Hematopoietic multipotent progenitor cell treated with erythropoietin and hydrocortisone succinate and interleukin-3 and kit ligand, for 17 days (in vitro differentiated cells): ENCODE measurements at places on chromosomes 16 and 17.

DNA sequence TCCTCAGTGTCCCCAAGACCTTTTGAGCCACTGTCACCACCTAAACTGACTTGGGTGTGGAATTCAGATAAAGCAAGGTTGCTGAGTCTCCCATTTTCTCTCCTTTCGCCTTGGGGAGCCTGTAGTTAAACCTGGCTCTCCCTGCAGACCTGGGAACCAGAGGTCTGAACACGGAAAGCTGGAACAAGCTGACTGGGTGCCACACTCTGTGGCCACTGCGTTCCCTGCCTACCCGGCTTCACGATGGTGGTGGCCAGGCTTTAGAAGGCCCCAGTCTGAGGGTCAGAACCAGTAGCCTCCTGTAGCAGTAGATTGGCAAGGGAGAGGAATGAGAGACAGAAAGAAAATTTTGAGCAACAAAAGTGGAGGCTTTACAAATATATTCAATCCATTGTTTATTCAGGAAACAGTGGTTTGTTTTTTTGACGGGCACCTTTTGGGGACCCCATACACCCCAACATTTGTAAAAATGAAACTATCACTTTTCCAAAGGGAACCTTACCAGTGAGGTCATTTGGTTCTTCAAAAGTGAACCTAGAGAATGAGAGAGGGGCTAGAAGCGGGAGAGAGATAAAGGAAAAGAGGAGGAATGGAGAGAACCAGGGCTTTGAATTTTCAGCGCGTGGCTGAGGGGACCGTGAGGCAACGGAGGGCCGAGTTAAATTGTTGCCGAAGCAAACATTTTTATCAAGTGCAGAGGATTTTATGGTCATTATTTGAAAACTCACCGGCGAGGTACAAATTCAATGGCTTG lies 1.8 kb upstream of the HOXB8 start:
- DNase-seq: no peak

GRCh38 chr16:9138731-9139501 lies 47.5 kb downstream of the HAPSTR1 start:
- peak; percentile 62 for DNase-seq

GRCh38 chr16:54718376-54718775 lies 212.3 kb upstream of the IRX5 start:
- DNase-seq: no peak

- no peak for DNase-seq
These were observed 46.5 kb downstream of the MAP1LC3B start for GRCh38 chr16:87438611-87438985.

GRCh38 chr17:48719642-48720265 lies 2.6 kb downstream of the PRAC1 start:
- DNase-seq: no peak

GRCh38 chr16:84245956-84246678 lies 6.3 kb upstream of the KCNG4 start:
- DNase-seq: no peak
